Activated CD4-positive, CD25-positive, alpha-beta regulatory T cell (primary cell): ENCODE measurements at places on chromosomes 13 and 19.

DNA sequence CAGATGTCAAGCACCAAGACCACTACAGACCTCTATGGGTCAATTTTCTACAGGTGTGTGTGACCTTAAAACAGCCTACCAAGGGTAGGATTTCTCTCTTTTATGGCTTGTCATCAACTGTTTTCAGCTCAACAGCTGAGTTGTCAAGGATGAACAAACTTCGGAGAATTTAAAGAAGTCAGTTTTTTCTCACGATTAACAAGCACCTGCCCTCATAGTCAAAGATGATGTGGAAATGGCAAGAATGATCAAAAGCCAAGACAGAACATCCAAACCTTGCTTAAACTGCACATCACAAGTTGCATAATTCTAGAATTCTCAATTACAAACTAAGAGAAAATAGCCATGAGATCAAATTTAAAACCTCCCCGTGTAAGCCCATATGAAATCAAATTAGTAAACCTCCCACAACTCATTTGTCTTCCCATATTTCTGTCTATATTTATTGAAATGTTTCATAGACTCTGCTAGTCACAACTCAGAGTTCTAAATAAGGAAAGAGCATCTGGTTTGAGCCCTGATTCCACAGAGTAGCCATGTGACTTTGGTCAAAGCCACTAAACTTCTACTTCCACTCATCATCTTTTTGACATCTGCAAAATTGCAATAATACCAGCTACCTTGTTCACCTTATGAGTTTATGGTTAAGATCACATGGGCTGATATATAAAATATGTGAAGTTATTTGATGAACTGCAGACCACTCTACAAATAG, 521.5 kb upstream of the HTR2A start:
- DNase-seq, result no peak

DNA sequence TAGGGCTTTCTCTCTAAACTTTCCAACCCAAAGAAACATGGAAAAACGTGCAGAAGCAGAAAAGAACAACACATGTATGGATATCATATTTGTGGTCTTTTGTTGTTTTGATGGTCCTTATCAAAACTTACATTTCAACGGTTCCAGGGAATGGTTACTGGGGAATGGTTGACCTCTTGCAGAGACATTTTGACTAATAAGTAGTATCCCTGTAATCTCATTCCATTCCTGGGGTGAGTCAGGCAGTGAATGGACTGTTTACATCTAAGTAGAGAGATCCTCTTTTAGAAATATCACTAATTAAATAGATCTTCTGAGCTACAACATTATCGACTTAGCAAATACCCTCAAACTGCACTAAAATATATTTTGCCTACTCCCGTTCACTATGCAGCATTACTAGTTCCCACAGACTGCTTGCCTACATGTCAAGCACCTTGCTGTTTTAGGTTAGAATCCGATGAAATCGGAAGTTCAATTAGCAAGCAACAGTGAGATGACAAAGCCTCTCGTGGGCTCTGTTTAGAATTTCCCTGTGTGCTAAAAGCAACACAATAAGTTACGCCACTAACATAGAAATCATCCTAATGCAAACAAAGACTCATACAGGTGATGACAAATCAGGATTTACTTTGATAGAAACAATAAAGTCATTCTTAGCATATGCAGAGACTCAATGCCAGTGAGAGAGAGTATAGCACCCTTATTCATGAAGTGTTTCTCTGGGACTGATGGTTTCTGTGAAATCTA, 797.7 kb upstream of the ARGLU1 start:
- DNase-seq, result no peak

DNA sequence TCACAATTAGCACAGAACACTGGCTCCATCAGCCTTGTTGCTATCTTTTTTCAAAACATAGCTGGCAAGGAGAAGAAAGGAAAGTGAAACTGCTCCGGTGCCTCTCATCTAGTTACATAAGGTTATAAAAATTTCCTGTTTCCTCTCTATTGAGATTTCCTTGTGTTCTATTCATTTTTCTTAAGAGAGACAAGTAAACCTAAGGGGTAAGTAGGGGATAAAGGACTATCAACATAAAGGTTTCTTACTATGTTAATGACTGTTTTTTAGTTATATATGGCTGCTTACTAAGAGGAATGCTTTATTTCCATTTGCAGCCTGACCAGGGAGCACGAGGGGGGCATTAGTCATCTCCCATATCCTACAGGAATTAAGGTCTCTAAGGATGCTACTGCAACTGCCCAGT, 73.2 kb upstream of the MLNR start:
- DNase-seq, result no peak

DNA sequence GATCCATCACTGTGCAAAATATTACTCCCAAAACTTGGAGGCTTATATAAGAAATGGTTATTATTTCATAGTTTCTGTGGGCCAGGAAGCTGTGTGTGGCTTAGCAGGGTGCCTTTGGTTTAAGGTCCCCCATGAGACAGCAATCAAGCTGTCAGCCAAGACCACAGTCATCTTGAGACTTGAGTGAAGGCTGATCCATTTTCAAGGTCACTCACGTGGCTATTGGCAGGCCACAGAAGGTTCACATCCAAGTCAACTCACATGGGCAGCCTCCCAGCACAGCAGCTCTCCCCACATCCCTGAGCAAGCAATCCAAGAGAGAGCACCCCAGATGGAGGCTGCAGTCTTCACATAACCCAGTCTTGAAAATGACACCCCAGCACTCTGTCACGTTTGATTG, 537.4 kb downstream of the MYO16 start:
- no peak for DNase-seq

DNA sequence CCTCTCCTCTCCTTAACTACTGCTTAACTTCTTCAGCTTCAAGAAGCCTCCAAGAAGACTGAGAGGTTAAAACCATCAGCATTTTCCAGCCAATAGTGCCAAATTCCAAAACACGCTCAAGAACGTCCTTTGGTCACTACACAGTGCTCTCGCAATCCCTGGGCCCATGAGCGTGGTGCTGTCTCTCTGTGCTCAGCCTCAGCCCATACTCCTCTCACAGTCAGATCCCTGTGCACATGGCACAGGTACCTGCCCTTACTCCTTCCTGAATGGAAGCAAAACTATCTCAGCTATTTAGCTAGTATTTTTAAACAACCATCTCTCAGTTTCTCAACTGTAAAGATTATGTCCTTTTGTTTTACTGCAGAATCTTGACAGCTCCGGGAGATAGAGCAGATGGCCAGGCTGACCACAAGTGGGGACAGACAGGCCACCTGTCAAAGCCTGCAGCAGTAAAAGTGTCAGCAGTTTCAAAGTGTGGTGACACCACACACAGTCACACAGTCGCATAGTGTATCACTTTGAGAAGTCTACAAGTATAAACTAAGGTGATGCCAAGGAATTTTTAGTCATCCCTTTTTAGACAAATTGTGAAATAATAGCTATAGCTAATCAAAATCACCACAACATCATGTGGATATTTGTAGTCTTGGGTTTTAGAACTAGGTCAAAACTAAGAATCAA, 35.7 kb downstream of the DZIP1 start:
- DNase-seq, result no peak

- DNase-seq, result no peak
Measured at GRCh38 chr13:110263888-110264287, 43.1 kb downstream of the COL4A1 start.

DNA sequence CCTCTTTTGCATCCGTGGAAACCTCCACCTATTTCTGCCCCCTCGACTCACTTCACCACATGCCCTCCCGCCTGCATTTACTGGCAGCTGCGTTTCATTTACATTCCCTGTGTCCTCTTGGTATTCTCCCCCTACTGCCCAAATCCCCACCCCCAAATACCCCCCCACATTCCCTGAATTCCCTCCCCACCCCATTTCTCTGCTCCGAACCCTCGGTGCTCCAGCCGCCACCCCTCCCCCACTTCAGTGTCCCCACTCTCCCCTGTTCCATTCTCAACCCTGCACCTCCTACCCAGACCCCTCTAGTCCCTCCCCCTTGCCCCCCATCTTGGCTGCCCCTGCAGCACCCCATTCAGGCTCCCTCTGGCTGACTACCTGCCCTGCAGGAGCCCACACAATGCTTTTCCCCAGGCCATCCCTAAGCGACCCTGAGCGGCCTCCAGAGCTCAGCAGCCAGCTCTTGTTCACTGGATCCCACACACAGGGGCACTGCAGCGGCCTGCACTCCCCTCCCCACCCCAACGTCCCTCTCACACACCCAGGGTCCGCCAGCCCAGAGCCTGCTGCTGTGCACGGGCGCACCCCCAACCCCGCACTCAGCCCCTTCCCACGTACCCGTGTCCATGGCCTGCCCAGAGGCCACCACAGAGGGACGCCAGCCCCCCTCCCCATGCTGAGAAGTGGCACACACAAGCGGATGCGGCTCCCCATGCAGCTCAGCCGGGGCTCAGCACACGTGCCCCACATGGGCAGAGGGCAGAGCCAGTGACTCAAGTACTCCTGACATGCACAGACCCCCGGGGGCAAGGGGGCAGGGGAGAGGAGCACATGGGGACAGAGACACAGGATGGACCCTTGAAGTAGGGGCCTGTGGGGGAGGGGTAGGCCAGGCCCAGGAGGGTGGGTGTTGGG, 26.3 kb downstream of the SHANK1 start:
- DNase-seq, result no peak

GRCh38 chr19:35451338-35452096, 3.5 kb downstream of the FFAR2 start:
- DNase-seq, result no peak

GRCh38 chr19:45778010-45778661, 4.2 kb downstream of the DMPK start:
- no peak for DNase-seq

DNA sequence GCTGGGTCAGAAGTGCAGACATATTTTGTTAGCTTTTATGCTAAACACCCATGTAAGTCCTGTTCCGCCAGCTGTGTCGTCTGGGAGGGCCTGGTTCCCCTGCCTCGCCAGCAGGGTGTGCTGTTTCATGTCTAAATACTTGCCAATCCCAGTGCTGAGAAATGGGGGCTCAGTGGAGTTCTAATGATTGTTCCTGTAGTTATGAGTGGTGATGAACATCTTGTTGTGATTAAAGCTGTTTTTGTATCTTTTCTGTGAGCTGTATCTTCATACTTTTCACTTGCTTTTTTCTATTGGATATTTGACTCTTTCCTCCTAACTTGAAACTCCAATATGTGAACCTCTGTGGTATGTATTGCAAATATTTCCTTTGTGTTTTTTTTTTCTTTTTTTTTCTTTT, 32.7 kb downstream of the KDM4B start:
- DNase-seq, result no peak

DNA sequence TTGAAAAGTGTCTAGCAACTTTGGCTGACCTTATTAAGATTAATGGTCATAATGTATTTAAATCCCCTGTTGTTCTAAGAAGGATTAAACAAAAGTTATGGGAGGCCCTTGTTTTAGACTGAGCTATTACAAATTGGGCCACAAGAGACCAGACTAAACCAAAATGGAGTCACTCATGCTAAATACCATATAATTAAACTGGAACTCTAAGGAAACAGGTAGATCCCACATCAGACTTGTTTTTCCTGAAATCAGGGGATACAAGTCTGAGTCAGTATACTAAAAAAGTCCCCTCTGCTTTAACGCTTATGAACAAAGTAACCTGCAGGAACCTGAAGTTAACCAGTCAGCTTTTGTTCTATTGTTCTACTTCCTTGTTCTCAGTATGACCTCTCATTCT, 305.9 kb upstream of the SGCG start:
- DNase-seq, result no peak

GRCh38 chr19:28027116-28027515, 1185.8 kb downstream of the UQCRFS1 start:
- DNase-seq, result no peak

DNA sequence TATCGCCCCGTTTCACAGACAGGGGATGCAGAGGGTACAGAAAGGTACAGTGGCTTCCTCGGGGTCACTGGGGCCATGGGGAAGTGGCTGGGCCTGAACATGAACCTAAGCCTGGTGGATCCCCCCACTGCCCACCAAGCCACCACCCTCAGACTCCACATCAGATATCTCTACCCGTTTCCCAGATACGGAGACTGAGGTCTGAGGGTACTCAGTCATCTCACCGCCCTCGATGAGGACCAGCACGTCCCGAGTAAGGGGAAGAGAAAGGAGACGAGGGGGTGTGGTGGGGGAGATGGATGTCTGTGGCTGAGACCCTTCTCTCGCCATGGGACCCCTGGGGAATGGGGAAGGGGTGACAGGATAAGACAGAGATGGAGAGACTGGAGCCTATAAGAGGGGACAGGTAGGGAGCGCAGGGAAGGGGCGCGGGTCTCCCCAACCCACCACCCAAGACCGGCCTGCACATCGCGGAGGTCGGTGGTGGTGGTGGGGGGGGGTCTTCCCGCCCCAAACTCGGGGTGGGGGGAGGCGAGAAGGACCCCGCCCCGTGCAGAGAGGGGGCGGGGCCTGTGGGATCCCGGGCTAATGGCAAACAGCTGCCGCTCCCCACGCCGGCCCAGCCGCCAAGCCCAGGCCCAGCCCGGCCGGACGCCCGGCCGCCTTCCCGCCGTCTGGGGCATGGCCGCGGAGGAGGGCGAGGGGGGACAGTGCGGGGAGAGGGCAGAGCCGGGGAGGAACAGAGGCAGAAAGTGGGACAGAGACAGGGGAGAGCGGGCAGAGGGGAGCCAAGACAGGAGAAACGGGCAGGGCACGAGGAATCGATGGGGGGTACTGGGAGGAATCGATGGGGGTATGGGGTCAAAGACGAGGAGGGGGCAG, 698 bp downstream of the KANK2 start:
- DNase-seq, result no peak

DNA sequence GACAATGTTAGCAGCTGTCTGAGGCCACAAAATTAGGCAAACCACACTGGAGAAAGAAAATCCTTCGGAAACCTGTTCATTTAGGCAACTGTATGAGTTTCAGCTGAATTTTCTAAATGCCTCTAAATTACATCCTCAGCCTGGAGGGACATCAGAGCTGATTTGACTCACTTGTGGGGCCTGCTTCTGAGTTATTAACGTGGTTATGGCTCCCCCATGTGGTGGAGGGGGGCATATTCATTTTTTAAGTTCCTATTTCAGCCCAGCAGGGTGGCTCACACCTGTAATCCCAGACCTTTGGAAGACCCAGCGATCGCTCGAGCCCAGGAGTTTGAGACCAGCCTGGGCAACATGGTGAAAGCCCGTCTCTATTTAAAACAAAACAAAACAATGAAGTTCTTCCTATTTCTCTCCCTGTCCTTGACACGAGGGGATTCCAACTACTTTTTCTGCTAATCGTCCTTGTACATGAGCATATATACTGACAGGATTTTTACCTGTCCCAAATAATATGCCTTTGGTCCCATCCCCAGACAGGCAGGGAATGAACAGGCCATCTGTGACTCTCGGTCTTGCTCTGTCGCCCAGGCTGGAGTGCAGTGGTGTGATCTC, 31.5 kb upstream of the HIF3A start:
- DNase-seq, result peak; percentile 44
